Testis (tissue), 5 donors: ENCODE measurements at places on chromosomes 4 and X. TPM values are rescaled to one million over a fixed set of nuclear protein-coding genes. Genes with fewer than 3 reads are reported as not detected.

Gene ZNF157
- total RNA-seq, result 0.68 TPM

Gene SPACA5
- total RNA-seq, result 18.9 TPM

Gene MAP3K15
- total RNA-seq, result 2.5 TPM

Gene PDE6B
- total RNA-seq, result 5.9 TPM

Gene ASB9
- 83.0 TPM for total RNA-seq

Gene CNKSR2
- 17.3 TPM for total RNA-seq

Gene FAM47A
- 1.9 TPM for total RNA-seq

DNA sequence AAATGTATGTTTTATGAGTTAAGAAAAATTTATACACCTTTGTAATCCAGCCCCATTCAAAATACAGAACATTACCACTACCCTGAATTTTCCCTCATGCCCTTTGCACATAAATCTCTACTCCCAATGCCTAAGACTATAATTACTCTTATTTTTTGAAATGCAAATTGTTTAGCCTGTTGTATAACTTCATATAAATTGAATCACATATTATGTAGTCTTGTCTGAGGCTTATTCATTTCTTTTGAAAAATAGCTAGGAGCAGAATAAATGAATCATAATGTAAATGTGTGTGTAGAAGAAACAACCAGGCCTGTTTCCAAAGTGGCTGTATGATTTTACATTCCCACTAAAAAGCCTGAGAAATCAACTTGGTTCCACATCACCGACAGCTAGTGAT lies 319.8 kb downstream of the DCAF12L2 start:
- no peaks in the 10 kb centered on the region for H3K27me3 ChIP-seq
- no peaks in the 10 kb centered on the region for H3K4me1 ChIP-seq
- no peak overlapping the region for H3K27ac ChIP-seq
- H3K4me3 ChIP-seq, result no peak overlapping the region

- H3K27ac ChIP-seq, result no peak overlapping the region
- DNase-seq, result no peak
- no peaks in the 10 kb centered on the region for H3K36me3 ChIP-seq
- H3K4me1 ChIP-seq, result no peaks in the 10 kb centered on the region
- no peaks in the 10 kb centered on the region for H3K27me3 ChIP-seq
- no peak overlapping the region for H3K4me3 ChIP-seq
Observed at GRCh38 chrX:110341189-110342035, 17.2 kb upstream of the RTL9 start.

GRCh38 chrX:136999024-136999423 lies 34.8 kb downstream of the GPR101 start:
- no peak overlapping the region for H3K4me3 ChIP-seq
- H3K27ac ChIP-seq, result no peak overlapping the region
- no peaks in the 10 kb centered on the region for H3K4me1 ChIP-seq
- H3K27me3 ChIP-seq, result no peaks in the 10 kb centered on the region
- DNase-seq, result no peak
- H3K36me3 ChIP-seq, result no peaks in the 10 kb centered on the region

GRCh38 chrX:39451046-39451445 lies 646.7 kb downstream of the BCOR start:
- H3K36me3 ChIP-seq, result no peaks in the 10 kb centered on the region
- H3K27ac ChIP-seq, result no peak overlapping the region
- H3K27me3 ChIP-seq, result no peaks in the 10 kb centered on the region
- H3K4me3 ChIP-seq, result no peak overlapping the region
- no peak for DNase-seq
- no peaks in the 10 kb centered on the region for H3K4me1 ChIP-seq

- no peak for DNase-seq
- no peaks in the 10 kb centered on the region for H3K27me3 ChIP-seq
- no peaks in the 10 kb centered on the region for H3K36me3 ChIP-seq
- H3K27ac ChIP-seq, result no peak overlapping the region
- peaks cover 3% of the 10 kb centered on the region for H3K4me1 ChIP-seq
Observed at GRCh38 chrX:39603230-39603629, 494.5 kb downstream of the BCOR start.

- no peaks in the 10 kb centered on the region for H3K4me1 ChIP-seq
- no peak overlapping the region for H3K27ac ChIP-seq
- H3K36me3 ChIP-seq, result no peaks in the 10 kb centered on the region
- no peaks in the 10 kb centered on the region for H3K27me3 ChIP-seq
- no peak overlapping the region for H3K4me3 ChIP-seq
Observed at GRCh38 chrX:11791090-11791489, 33.1 kb downstream of the MSL3 start.

DNA sequence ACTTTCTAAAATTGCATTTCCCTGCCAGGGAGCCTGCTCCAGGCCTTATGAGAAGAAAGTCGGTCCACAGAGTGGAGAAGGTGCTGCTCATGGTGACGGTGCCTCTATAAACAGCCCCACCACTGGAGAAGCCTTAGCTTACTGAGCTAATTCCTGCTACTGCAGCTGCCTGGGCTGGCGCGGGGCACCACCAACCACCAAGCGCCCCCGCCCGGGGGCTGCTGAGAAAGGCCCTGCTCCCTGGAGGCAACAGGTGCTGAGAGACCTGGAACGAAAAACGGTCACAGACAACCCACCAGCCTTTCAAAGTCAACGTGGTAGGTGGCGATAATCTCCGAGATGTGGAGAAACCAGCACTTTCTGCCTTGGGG lies 2.9 kb downstream of the HCFC1 start:
- no peak for DNase-seq
- peaks cover 19% of the 10 kb centered on the region for H3K4me1 ChIP-seq
- no peaks in the 10 kb centered on the region for H3K36me3 ChIP-seq

GRCh38 chr4:47560682-47561081 lies 75.6 kb downstream of the ATP10D start:
- H3K27me3 ChIP-seq, result no peaks in the 10 kb centered on the region
- no peaks in the 10 kb centered on the region for H3K36me3 ChIP-seq
- H3K4me1 ChIP-seq, result no peaks in the 10 kb centered on the region
- H3K27ac ChIP-seq, result no peak overlapping the region
- DNase-seq, result no peak

DNA sequence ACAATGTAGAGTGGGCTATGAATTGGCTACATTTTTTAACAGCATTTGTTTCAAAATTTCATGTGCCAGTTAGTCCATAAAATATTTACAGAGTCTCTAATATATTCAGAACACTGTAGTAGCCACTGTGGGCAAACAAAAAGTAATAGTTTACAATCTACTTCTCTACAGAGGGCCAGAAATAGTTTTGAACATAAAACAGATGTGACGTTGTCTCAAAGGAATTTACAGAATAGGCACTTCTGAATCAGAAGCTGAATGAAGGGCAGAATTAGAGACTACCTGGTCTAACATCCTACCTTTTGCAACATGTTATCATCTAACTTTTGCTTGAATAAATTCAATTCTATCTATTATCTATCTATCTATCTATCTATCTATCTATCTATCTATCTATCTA lies 811.9 kb upstream of the EPHA5 start:
- H3K4me1 ChIP-seq, result no peaks in the 10 kb centered on the region
- no peak overlapping the region for H3K27ac ChIP-seq
- H3K36me3 ChIP-seq, result no peaks in the 10 kb centered on the region
- H3K27me3 ChIP-seq, result no peaks in the 10 kb centered on the region

DNA sequence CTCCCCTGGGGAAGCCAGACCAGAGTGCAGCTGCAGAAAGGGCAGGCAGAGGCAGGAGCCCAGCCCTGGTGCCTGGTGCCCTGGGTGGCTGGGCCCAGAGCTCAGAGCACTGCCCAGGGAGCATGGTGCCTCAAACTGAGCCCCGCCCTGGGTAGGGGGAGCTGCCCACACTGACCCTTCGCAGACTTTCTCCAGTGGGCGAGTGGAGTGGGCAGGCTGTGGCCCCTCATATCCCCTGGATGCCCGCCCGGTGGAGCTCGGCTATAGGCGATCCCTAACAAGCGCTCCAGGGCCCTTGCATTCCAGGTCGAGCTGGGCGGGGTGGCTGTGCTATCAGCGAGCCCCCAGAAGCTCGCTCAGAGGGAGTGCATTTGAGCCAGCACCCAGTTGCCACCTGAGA lies 17.1 kb upstream of the ADRA2C start:
- H3K4me1 ChIP-seq, result no peaks in the 10 kb centered on the region
- no peaks in the 10 kb centered on the region for H3K27me3 ChIP-seq
- no peaks in the 10 kb centered on the region for H3K36me3 ChIP-seq
- H3K4me3 ChIP-seq, result no peak overlapping the region

DNA sequence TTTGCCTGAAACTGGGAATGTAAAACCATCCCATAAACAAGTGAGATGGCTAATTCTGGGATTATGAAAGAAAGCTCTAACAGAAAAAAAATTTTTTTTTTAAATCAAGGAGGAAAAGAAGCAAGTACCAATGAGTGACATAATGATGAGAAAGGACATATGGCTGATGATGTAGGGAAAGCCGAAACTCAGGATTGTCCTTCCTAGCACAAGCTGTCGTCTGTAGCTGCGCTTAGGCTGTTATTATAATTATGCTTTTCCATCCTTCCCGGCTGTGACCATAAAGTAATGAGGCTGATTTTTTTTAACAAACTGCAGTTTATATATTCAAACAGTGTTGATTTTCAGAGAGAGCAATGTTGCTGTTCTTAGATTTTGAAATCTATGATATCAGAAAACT lies 209.8 kb upstream of the NOCT start:
- H3K4me1 ChIP-seq, result no peaks in the 10 kb centered on the region
- H3K27ac ChIP-seq, result no peak overlapping the region
- DNase-seq, result no peak
- H3K27me3 ChIP-seq, result no peaks in the 10 kb centered on the region

GRCh38 chr4:125849869-125850268 lies 535.1 kb downstream of the FAT4 start:
- H3K27me3 ChIP-seq, result no peaks in the 10 kb centered on the region
- H3K4me3 ChIP-seq, result no peak overlapping the region
- H3K36me3 ChIP-seq, result no peaks in the 10 kb centered on the region
- H3K4me1 ChIP-seq, result no peaks in the 10 kb centered on the region

DNA sequence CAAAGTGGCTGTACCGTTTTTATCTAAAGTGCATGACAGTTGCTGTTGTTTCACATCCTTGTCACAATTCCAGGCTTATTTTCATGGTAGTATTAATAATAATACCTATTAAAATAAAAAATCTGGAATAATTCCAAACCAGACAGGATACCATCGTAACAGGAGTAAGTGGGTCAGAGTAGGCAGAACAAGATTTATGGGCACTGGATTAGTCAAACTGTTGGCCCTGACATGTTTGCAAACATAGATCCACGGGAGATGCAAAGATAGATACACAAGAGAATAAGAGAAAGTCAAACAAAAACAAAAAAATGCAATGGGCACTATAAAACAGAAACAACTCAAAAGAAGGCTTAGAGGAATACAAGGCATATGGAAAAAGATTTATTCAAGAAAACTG lies 449.5 kb upstream of the HS3ST1 start:
- no peak for DNase-seq
- H3K27me3 ChIP-seq, result no peaks in the 10 kb centered on the region

DNA sequence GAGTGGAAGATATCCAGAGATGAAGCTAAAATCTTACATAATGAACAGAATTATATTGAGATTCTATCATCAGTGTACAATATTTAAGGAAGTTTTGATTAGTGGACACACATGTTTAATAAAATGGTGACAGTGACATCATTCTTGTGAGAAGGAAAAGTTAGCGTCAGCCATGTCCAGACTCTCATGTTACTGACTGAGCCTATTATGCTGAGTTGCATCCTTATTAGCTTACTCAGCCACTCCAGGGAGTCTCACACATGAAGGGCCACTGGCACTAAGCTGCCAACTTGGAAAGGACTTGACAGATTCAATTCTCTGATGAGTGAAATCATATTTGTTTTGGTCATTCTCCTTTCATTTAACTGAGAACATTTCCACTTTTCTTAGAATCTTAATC lies 170.6 kb downstream of the BANK1 start:
- H3K4me1 ChIP-seq, result no peaks in the 10 kb centered on the region
- H3K27me3 ChIP-seq, result no peaks in the 10 kb centered on the region
- H3K4me3 ChIP-seq, result no peak overlapping the region
- no peak for DNase-seq
- no peak overlapping the region for H3K27ac ChIP-seq
- no peaks in the 10 kb centered on the region for H3K36me3 ChIP-seq

GRCh38 chr4:71009086-71009485 lies 15.6 kb downstream of the DCK start:
- H3K27me3 ChIP-seq, result no peaks in the 10 kb centered on the region
- DNase-seq, result no peak
- H3K4me3 ChIP-seq, result no peak overlapping the region
- H3K27ac ChIP-seq, result no peak overlapping the region
- H3K36me3 ChIP-seq, result no peaks in the 10 kb centered on the region

- H3K27me3 ChIP-seq, result no peaks in the 10 kb centered on the region
- no peak for DNase-seq
- no peak overlapping the region for H3K4me3 ChIP-seq
- no peaks in the 10 kb centered on the region for H3K36me3 ChIP-seq
- H3K27ac ChIP-seq, result no peak overlapping the region
Observed at GRCh38 chr4:125400756-125401155, 86.0 kb downstream of the FAT4 start.

GRCh38 chrX:19673375-19674040 lies 158.2 kb upstream of the MAP3K15 start:
- no peaks in the 10 kb centered on the region for H3K36me3 ChIP-seq
- no peak overlapping the region for H3K4me3 ChIP-seq
- no peak overlapping the region for H3K27ac ChIP-seq
- peaks cover 3% of the 10 kb centered on the region for H3K4me1 ChIP-seq
- DNase-seq, result peak; percentile 27
- H3K27me3 ChIP-seq, result no peaks in the 10 kb centered on the region

GRCh38 chr4:137393044-137393443 lies 139.2 kb downstream of the PCDH18 start:
- H3K27me3 ChIP-seq, result no peaks in the 10 kb centered on the region
- no peak overlapping the region for H3K27ac ChIP-seq
- no peaks in the 10 kb centered on the region for H3K36me3 ChIP-seq
- DNase-seq, result peak; percentile 55

- no peaks in the 10 kb centered on the region for H3K36me3 ChIP-seq
- DNase-seq, result no peak
- no peaks in the 10 kb centered on the region for H3K27me3 ChIP-seq
Observed at GRCh38 chrX:104749951-104750610, 184.1 kb downstream of the IL1RAPL2 start.

DNA sequence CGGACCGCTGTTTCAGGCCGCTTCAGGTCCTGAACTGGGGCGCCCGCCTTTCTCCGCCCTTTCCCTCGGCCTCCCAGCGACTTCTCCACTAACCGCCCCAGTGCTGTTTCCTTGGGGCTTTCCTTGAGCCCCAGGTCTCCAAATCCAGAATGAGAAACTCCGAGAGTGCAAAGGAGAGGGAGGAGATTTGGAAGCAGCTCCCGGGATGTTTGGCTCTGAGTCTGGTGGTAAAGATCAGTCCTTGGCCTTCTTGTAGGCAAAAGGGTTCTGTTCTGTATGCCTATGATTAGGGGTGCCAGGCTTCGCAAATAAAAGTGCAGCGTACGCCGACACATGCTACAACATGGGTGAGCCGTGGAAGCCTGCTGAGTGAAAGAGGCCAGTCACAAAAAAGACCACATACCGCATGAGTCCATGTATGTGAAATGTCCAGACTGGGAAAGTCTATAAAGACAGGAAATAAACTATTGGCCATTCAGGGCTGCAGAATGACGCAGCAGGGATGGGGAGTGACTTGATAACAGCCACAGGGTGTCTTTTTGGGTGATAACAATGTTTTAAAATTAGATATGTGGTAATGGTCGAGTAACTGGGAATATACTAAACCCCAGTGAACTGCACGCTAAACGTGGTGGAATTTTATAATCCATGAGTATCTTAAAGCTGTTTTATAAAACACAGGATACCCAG lies 99.8 kb downstream of the TRAPPC11 start:
- peak overlapping the region; percentile 72 for H3K27ac ChIP-seq
- H3K27me3 ChIP-seq, result no peaks in the 10 kb centered on the region
- H3K4me3 ChIP-seq, result peak overlapping the region; percentile 32
- H3K4me1 ChIP-seq, result no peaks in the 10 kb centered on the region
